WTC11 (cell line): ENCODE measurements at places on chromosomes 12 and 14. TPM values are rescaled to one million over a fixed set of nuclear protein-coding genes. Genes with fewer than 3 reads are reported as not detected.

DNA sequence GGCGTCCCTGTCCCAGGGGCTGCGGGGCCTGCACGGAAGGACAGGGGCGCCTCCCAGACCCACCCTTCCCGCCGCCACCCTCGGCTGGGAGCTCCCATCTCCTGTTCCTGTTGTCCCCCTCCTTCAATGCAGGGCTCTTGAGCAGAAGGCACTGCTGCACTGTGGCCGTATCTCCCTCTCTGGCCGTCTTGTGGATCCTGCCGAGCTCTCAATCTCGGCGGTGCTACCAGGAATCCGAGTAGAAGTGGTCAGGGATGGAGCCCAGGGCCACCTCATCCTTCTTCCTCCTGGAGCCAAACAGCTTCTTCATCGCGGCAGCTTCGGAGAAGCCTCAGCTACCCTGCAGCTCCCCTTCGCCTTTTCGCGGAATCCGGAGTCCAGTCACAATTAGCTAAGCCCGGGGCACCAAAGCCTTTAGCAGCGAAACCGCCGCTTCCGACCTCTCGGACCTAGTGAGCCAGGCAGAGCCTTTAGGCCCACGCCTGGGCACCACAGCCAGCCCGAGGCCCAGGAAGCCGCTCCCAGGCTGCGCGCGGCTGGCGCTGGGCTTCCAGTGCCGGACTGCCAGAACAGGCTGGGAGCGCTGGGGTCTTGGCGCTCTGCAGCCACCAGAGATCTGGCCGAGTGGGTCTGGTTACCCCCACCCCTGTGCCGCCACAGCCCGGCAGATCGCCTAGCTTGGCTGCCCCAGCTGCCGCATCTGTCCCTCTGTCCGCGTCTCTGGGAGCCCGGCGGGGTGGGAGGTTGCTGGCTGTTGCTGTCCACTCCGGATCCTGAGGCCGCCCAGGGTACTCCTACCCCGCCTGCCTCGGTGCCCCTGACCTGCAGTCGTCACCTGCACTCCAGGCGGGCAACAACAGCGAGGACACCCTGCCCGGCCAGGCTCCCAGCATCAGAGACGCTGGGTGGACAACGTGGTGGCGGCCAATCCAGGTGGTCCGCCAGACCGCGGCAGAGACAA lies 69.1 kb downstream of the ASCL4 start:
- H3K4me1 ChIP-seq, result peaks cover 3% of the 10 kb centered on the region; the same call in 1 of the 2 replicates
- no peaks in the 10 kb centered on the region for H3K36me3 ChIP-seq
- H3K27me3 ChIP-seq, result peaks cover 82% of the 10 kb centered on the region
- H3K27ac ChIP-seq, result no peak overlapping the region

DNA sequence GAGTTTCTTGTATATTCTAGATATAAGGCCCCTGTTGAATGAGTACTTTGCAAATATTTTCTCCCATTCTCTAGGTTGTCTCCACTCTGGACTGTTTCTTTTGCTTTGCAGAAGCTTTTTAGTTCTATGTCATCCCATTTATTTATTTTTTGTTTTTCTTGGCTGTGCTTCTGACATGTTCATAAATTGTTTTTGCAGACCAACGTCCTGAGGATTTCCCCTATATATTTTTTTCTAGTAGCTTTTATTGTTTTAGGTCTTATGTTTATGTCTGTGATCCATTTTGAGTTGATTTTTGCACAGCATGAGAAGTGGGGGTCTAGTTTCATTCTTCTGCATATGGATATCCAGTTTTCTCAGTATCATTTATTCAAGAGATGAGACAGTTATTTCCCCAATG lies 70.4 kb upstream of the BTG1 start:
- H3K27ac ChIP-seq, result no peak overlapping the region
- H3K27me3 ChIP-seq, result no peaks in the 10 kb centered on the region
- 0 out of 2 replicates have a peak, but pooled peaks cover 4% of the 10 kb centered on the region for H3K36me3 ChIP-seq
- H3K4me3 ChIP-seq, result no peak overlapping the region
- DNase-seq, result no peak

DNA sequence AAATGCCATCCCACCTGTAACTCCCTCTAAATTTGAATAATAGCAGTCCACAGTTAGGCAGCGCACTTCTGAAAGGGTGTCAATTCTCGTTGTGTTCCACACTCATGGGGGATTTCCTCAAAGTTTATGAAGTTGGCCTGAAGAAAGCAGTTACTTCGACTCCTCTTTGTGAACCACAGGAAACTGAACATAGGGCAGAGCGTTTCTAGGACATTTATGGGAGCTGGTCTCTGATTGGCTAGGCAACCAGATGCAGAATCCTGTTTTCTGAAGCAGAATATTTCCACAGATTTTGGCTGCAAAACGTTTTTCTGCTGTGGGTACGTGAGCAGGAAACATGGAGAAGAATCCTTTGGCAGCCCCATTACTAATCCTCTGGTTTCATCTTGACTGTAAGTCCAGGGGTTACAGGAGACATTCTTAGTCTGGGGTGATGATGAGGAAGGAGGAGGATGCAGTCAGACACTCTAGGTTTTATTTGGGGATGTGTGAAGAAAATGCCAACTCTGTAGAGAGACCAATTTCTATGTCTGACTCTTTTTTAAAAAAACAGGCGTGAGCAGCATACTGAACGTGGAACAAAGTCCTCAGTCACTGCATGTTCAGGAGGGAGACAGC lies 431.5 kb upstream of the OR4E1 start:
- H3K27me3 ChIP-seq, result peaks cover under 1% of the 10 kb centered on the region; the same call in 1 of the 2 replicates
- H3K36me3 ChIP-seq, result no peaks in the 10 kb centered on the region
- H3K4me3 ChIP-seq, result no peak overlapping the region
- no peak for DNase-seq
- H3K27ac ChIP-seq, result no peak overlapping the region

DNA sequence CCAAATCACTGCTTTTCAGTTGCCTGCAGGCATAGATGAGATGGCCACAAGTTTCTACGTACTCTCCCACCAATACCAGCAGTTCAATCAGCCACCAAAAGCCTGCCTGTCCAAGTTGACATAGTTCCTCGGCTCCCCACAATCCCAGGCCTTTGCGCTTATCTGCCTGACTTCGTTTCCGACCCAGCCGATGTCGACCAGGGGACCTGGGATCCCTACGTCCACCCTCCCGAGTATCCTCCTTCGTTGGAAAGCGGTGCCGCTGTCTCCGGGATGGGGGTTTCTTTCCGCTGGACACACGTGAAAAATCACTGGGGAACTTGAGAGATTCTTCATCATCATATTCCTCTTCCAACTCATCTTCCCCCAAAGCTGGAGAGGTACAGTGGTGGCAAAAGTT lies 1.6 kb downstream of the DNAJC14 start:
- DNase-seq, result no peak
- H3K4me3 ChIP-seq, result peak overlapping the region; percentile 97
- H3K36me3 ChIP-seq, result peaks cover 10% of the 10 kb centered on the region
- peaks cover 34% of the 10 kb centered on the region for H3K4me1 ChIP-seq

GRCh38 chr12:59020073-59020946 lies 100.0 kb upstream of the LRIG3 start:
- no peaks in the 10 kb centered on the region for H3K36me3 ChIP-seq
- no peak overlapping the region for H3K4me3 ChIP-seq
- peaks cover 3% of the 10 kb centered on the region for H3K4me1 ChIP-seq
- no peak for DNase-seq

DNA sequence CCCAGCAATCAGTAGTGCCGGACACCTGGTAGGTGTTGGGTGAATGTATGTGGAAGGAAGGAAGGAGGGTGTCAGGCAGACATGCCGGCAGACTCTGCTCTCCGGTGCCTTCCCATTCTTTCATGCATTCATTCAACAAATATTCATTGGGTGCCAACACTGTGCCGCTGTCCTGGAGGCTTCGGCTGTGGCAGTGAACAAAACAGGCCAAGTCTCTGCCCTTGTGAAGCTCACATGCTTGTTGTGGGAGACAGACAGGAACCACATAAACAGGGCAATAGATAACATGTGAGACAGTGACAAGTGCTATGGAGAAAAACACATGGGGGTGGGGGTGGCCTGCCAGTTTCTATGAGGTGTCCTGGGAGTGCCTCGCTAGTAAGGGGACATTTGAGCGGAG lies 56.5 kb upstream of the ATF1 start:
- peaks cover 47% of the 10 kb centered on the region for H3K36me3 ChIP-seq
- no peak overlapping the region for H3K27ac ChIP-seq
- no peak overlapping the region for H3K4me3 ChIP-seq
- no peaks in the 10 kb centered on the region for H3K4me1 ChIP-seq
- H3K27me3 ChIP-seq, result no peaks in the 10 kb centered on the region

GRCh38 chr12:47321436-47321835 lies 241.7 kb upstream of the AMIGO2 start:
- H3K27ac ChIP-seq, result no peak overlapping the region
- H3K4me3 ChIP-seq, result no peak overlapping the region
- no peaks in the 10 kb centered on the region for H3K4me1 ChIP-seq
- no peak for DNase-seq
- H3K27me3 ChIP-seq, result no peaks in the 10 kb centered on the region; the same call in 1 of the 2 replicates

Gene BRMS1L
- 10.7 to 12.9 TPM (median 12.1 TPM) in 3 replicates for total RNA-seq

Gene CACNA1C
- total RNA-seq, result 1.7 to 2.2 TPM (median 2.1 TPM) in 3 replicates

Gene LGR5
- 0.09 to 0.55 TPM (median 0.17 TPM) in 3 replicates for total RNA-seq

Gene SERPINA1
- total RNA-seq, result 5.1 to 7.2 TPM (median 6.8 TPM) in 3 replicates
